ENCODE measurements at places on chromosomes 11 and 22.

DNA sequence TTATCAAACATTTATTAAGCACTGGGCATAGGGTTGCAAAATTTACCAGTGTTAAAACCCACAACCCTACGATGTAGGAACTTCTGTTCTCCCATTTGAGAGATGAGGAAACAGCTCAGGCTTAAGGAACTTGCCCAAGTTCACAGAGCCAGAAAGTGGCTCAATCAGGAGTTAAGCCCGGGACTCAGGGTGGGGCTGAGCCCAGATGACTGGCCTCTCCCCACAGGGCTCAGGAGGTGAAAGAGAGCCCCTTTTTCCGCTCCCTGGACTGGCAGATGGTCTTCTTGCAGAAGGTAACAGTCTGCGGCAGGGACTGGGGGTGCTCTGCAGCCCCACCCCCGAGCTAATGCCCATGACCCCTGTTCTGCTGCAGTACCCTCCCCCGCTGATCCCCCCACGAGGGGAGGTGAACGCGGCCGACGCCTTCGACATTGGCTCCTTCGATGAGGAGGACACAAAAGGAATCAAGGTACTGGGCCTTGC lies 5.6 kb upstream of the ANKRD13D start:
- no peak for DNase-seq

- DNase-seq, result no peak
Measured at GRCh38 chr11:57121996-57122395, 59.8 kb upstream of the LRRC55 start.

- peak; percentile 31 for DNase-seq
Measured at GRCh38 chr11:61826930-61827570, 1.1 kb upstream of the FADS2 start.

GRCh38 chr11:47233051-47233450 lies 15.6 kb downstream of the ACP2 start:
- DNase-seq, result no peak

GRCh38 chr11:15801126-15801525 lies 555.2 kb downstream of the SOX6 start:
- DNase-seq, result no peak

GRCh38 chr11:8531312-8531711 lies 62.7 kb downstream of the STK33 start:
- no peak for DNase-seq

GRCh38 chr11:17852246-17852645 lies 117.7 kb downstream of the KCNC1 start:
- DNase-seq, result no peak

DNA sequence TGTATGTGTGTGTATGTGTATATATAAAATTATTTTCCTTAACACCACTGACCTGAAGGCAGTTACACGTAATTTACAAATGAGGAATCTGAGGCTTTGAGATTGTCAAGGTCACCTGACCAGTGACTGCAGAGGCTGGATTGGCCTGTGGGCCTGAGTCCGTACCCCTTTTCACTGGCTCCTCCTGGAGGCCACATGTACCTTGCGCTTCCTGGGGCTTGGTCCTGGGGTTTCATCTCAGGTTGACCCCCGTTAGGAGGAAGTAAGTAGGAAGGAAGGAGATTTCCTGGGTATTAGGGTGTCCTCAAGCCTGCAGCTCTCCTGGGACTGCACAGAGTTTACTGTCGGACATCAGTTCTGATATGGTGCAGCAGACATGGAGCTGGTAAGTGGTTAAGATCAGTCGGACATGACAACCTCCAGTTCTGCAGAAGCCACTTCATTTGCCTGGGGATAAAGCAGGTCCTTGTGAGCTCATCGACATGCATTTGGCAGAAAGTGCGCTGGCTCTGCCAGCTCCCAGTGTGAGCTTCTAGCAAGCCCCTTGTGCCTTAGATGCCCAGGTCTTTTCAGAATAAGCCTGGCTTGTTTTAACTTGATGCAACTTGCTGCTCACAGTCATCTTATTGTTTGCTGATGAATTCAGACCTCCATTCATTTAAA lies 36.6 kb downstream of the ST3GAL4 start:
- no peak for DNase-seq

Measured in GM12891 (cell line).